Activated CD4-positive, alpha-beta T cell treated with anti-CD3 and anti-CD28 coated beads for 24 hours (primary cell): ENCODE measurements at places on chromosomes 12 and 14.

GRCh38 chr12:104473374-104473983 lies 16.7 kb downstream of the CHST11 start:
- DNase-seq, result no peak

GRCh38 chr12:87015352-87015751 lies 759.2 kb upstream of the MGAT4C start:
- DNase-seq, result no peak

DNA sequence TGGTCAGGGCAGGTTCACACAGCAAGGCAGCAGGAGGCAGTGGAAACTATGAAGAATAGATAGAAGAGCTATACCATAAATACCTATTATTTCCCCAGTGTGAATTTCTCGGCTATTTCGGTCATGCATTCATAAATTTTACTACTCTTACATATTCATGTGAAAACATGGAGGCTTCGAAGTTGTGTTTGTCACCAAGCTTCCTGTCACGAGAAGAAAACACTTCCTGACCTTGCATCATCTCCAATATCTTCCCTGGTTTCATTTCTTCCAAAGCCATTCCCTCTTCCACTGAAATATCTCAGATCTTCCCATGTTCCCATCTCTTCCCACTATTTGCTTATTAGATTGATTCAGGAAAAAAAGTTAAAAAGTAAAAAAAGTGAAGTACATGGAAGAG lies 80.4 kb downstream of the CPNE8 start:
- DNase-seq, result no peak

DNA sequence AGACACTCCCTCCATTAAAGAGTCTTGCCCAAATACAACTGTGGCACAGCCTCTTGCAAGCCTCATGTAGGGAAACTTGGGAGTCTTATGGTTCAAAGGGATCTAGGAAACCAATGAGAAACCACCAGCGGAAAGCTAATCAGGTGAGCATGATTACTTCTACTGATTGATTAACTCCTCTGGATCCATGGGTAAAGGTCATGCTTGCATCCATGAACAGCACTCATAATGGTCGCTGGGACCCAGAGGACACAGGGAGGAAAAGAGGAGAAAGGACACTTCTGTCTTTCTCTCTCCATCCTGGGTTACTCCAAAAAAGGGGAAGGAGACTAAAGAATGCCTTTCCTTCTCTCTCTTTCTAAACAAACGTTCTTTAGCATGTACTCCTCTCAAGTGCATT lies 1397.2 kb downstream of the LRFN5 start:
- no peak for DNase-seq

GRCh38 chr12:92827836-92828431 lies 101.2 kb downstream of the EEA1 start:
- DNase-seq, result no peak

DNA sequence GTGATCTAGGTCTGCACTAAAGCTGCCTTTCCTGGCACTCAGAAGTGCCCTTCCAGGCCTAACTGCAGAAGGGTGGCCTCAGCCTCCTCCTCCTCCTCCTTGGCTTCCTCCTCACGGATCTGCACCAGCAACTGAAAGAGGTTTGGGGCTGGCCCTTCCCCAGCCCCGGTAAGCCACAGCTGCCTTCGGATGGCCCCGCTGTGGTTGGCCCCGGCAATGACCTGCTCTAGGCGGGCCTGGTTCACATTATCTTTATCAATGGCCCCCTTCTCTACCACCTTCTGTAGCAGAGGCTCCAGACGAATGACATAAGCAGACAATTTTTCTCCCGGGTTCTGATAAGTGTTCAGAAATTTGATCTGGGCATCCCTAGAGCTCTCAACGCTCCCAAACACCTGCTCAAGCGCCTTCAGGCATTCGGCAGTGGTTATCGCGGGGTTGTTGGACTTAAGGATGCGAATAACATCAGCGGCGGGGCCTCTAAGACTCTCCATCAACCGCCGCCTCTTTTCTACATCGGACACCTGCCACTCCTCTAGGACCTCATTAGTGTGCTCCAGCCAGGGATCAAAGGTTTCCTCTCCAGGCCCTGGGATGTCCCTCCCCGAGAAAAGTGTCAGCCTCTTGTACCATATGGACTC lies 1.5 kb downstream of the PNMA1 start:
- DNase-seq, result peak; percentile 22

- DNase-seq, result no peak
These were observed 23.3 kb upstream of the MARK3 start for GRCh38 chr14:103361867-103362266.

DNA sequence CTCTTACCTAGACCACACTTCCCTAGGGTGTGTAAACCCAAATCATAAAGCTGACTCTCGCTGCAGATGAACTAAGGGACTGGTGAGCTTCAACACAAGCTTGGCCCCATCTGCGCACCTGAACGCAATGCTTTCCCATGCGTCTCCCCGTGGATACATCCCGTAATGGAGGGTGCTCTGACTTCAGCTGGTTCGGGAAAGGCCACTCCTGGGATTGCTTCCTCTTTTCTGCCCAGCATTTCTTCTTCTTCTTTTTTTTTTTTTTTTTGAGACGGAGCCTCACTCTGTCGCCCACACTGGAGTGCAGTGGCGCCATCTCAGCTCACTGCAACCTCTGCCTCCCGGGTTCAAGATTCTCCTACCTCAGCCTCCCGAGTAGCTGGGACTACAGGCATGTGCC lies 27.7 kb upstream of the ETFBKMT start:
- DNase-seq, result no peak

DNA sequence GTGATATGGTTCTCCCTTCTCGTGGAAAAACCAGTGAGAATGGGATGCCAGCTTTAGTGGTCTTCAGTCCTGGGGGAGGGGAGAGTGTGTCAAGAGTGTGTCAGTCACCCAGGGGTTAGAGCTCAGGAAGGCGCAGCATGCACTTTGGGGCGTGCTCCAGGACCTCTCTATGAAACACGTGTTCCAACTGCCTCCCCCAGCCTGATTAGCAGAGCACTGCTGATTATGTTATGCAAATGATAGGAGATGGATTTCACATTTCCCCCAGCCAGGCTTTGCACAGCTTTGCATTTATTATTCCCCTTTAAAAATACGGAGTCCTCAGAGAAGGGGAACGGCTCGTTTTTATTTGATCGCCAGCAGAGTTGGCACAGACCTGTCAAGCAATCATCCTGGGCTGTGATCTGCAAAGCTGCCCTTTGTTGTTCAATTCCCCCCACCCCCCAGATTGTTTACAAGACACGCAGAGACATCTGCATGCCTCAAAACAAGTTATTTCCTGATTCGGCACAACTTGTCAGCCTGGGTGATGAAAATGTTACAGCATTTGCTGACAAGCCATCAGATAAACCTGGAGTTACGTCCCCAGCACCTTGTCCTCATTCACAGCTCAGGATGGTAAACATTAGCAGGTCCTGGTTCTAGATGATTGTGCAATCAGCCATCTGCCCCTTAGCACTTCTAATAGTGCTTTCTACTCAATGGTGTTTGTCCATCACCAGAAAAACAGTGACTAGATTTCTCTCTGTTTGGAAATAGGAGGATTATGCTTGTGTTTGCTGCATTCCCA lies 196.5 kb downstream of the NOVA1 start:
- DNase-seq, result no peak

GRCh38 chr12:80939231-80939950 lies 1.7 kb upstream of the LIN7A start:
- no peak for DNase-seq

DNA sequence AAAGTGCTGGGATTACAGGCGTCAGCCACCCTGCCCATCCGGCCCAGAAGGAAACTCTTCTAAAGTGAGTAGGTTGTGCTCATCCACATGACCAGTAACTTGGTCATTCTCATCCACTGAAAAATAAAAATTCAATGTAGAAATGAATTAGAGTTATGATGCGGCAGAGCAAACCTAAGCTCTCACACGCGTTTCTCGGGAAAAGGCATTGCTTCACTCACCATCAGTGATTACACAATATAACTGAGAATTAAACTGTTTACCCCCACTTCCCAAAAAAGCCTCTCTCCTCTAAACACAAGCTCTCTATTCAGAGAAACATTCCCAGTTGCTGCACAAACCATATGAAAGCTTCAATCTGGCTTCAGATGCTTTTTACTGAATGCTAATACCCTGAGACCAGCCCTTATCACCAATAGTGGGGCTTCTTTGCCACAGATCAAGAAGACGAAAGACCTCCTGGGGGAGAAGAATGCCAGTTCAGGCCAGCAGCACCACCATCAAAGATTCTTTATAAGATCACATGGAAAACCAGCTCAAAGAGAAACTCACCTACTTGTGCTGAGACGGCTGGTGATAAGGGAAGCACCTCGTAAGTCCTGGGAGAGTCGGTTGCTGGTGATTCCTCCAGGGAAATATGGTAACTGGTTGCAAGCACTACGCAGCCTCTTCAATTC lies 121.5 kb upstream of the SFSWAP start:
- DNase-seq, result no peak

DNA sequence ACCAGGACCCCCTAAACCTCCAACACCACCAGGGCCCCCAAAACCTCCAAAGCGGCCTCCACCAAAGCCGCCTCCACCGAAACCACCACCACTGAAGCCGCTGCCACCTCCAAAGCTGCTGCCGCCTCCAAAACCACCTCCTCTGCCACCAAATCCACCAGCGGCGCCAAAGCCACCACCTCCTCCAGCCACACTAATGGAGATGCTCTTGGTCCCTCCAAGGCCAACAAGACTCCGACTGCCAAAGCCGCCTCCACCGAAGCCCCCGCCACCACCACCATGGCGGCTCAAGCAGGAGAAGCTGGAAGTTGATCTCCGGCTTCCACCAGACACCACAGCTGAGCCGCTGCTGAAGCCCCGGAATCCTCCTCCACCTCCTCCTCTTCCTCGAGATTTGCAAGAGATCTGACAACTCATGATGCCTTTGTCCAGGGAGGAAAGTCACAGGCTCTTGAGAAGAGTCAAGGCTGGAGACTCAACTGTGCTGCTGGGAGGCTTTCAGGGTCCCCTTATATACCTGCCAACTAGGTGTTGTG lies at the start of gene KRT2:
TSS of gene KRT2 (minus strand) at position 486 of the 536 bp plus-strand sequence. CDS start at position 417, 69 bp downstream.
- DNase-seq, result no peak

DNA sequence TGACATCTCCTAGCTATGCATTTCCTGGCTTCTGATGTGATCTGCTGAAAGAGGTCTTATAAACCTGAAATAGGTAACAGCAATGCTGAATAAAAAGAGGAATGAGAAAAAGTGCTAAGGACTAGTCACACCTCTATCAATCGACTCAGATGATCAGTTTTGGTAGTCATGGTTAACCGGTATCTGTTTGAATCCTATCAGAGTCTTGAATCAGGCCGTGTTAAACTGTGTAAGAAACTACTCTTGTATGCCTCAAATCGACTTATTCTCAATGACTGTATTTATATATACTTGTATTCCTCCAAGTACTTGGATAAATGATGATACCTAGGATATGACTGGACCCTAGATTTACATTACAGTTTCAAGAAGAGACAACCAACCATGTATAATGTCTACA lies 10.8 kb upstream of the ISM2 start:
- no peak for DNase-seq

- DNase-seq, result no peak
These were observed 324.5 kb downstream of the PCNX1 start for GRCh38 chr14:71231521-71232393.

- DNase-seq, result no peak
These were observed 164.9 kb downstream of the NAV3 start for GRCh38 chr12:77995436-77996167.

- no peak for DNase-seq
These were observed 6.6 kb downstream of the ABCB9 start for GRCh38 chr12:122959566-122960192.

GRCh38 chr14:74584951-74585350 lies 27.1 kb downstream of the LTBP2 start:
- DNase-seq, result no peak

DNA sequence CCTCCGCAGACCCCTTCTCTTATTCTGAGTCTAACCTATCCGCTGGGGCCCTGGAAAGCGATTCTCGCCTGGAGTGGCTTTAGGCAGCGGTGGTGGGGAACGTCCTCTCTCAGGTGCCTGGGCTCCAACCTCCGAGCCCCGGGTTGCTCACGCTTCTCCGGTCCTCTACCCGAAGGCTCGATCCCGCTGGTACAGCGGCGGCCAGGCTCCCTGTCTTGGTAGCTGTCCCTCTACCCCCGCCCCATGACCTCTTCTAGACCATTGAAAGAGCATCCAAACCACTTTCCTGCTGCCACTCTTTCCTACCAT lies 505 bp upstream of the HEBP1 start:
- DNase-seq, result peak; percentile 8

DNA sequence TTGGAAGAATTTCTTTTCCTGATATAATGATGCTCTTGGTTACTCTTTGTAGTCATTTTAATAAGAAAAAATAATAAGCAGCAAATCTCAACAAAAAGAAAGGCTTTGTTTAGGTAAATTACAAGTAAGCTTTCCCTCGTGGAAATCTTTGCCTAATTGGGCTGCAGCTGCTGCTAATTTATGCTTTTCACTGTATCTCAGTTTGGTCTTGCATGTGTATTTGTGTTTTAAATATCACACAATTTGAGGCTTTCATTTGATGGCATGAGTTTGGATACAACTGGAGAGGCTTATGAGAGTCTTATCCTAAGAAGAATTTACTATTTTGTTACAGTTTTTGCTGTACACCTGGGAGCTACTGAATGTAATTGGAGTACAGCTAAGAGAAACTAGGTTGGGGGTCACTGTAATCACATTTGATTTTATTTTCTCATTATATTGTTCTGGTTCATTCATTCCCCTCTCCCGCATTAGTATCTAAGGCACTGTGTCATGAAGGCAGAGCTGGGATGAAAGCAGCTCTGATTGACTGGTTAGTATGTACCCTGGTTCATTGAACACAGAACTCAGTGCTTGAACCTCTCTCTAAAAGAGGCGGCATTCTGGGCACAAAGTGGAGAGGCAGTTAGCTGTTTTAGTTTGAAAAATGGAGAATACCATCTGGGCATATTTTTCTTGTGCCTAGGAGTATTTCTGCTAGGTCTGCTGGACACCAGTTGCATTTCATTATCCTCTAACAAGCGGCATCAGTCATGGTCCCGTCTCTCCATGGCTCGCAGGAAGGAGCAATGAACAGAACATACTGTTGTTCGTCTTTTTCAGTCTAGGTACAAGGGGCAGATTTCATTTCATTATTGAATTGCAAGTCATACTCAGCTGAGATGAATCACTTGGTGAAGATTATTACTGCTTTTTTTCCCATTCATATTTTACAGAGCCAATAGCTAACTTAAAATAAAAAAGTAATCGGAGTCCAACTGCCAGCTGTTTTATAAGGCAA lies 118.0 kb upstream of the TMEM260 start:
- no peak for DNase-seq

- no peak for DNase-seq
These were observed 13.4 kb downstream of the CSRNP2 start for GRCh38 chr12:51070004-51070403.

DNA sequence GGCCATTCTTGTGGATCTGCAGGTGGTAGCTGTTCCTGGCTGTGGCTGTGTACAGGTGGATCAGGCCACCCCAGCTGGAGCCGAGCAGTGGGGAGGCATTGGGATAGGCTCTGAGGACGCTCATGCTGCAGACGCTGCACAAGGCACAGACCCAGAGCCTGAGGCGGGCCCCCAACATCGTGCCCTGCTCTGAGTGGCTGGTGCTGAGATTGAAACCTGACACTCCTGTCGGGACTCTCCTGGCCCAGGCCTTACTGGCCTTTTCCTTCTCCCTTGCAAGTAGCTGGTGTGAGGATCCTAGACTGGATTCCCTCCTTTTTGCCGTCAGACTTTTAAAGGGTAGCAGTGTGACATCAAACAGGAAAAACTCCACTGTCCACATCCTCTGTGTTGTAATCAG lies at the start of gene FGF23:
TSS of gene FGF23 (minus strand) at position 308 of the 400 bp plus-strand sequence. CDS start at position 178, 130 bp downstream.
- DNase-seq, result no peak

- no peak for DNase-seq
These were observed 271.1 kb downstream of the CCER1 start for GRCh38 chr12:90683871-90684270.

GRCh38 chr14:32258336-32258993 lies 55.4 kb upstream of the RNU6-8 start:
- no peak for DNase-seq

- DNase-seq, result no peak
These were observed 10.7 kb upstream of the FAM234B start for GRCh38 chr12:13033476-13033875.
